Memory B cell (primary cell): ENCODE measurements at places on chromosomes 3 and 15.

DNA sequence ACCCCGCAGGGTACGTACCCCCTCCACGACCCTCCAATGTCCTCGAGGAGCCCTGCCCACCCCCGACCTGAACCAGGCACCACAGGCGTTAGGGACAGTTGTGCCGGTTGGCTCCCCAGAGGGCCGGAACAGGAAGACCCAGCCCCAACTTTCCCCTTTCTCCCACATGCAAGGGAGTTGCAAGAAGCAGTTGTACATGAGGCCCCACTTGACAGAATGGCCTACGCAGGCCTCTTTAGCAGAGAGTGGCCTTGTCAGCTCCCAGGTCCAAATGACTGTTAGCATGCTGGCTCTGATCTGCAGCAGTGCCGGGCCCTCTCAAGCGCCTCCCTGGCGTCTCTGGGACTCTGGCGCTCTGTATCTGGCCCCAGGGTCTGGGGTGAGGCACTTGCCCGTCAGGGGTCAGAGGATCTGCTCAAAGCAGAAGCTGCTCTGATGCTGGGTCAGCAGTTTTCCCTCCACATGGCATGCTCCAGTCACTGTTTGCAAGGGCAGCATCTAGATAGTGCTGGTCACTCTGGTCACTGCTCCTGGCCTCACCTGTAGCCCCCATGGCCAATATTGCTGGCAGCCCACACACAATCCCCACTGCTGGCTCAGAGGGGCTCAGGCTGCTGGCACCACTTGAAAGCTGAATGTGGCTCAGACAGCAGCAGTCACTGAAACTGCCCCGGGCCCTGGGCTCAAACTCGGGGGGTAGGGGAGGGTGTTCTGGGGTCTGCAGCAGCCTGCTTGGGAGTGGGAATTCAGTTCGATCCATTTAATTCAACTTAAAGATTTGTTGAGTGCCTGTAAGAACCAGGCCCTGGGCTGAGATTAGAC lies 254.5 kb downstream of the FAM43A start:
- no peak for DNase-seq

DNA sequence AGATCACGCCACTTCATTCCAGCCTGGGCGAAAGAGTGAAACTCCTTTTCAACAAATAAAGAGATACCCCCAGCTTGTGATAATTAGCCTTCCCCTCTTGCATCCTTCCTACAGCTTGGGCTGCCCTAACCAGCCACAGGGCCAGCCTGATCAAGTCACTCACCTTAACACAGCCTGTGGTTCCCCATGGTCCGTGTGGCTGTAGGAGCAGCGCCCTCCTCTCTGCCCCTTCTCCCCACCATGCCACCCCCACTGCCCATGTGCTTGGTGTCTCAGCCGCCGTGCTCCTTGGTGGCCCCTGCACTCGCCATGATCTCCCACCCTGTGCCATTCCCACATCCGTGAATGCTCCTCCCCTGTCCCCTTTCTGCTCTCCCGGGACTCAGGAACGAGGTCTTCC lies 13.2 kb upstream of the RPP14 start:
- DNase-seq, result no peak

DNA sequence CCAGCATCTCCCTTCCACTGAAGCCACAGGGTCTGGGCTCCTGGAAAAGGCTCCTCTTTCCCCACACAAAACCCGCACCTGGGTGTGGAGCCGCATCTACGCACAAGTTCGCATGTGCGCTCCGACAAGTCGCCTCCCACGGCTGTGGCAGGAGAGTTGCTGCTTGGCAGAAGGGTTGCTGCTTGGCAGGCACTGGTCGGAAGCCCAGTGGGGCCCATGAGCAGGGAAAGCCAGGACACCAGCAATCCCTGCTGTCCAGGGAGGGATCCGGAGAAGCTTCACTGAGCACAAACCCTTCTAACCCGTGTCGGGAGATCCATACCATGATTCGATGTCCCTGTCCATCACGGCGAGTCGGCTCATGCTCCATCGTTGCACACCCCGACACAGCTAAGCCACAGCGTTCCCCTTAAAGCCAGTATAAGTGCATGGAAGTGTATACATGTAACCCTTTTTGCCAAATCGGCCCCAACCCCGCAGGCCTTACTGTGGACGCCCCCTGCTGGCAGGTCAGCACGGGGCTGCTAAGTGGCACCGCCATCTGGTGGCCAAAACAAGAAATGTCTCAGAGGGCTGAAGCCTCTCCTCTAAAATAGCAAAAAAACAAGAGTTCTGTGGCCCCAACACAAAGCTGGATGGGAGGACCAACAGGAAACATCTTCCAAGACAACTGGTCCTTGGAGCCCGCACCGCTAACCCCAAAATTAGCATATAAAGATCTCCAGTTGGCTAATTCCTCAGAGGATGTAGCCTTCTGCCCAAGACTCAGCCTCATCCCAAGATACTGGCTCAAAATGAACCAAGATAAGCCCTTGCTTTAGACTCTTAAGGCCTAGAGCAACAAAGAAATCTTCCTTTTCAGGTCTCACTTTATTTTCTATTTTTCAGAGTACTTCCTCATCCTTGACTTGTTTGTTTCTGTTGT lies 8.3 kb downstream of the ANKRD63 start:
- DNase-seq, result peak; percentile 92

- DNase-seq, result no peak
Measured at GRCh38 chr3:191235331-191236314, 36.6 kb downstream of the OSTN start.

DNA sequence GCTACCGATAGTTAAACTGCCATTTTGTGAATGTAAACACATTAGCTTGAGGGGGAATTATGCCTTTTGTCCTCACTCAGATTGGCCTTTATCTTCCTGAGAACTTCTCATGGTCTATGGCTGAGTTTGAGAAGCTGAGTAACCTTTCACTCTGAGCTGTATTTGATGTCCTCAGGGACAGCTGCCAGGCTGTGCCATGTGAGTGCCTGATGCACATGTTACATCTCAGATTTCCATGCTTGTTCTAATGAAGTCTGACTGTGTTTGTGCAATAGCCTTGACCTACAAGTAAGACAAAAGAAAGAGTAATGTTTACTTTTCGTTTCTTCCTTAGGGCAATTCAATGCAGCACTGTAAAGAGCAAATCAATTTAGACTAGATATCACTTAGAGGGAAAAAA lies 44.1 kb upstream of the ARL6 start:
- DNase-seq, result no peak

DNA sequence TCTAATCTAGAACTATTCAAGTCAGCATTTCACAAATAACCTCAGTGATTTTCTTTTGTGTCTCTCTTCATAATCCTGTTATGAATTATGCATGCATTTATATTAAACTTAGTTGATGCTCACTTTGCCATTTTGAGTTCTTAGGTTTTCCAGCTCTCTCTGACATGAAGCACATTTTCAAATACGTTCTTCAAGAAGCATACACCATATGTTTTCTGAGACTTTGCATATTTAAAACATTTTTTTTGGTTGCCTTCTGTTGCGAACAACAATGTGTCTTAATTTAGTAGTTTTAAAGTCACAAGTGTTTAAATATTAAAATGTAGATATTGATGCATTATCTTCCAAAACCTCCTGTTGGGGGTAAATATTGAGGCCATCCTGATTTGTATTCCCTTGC lies 37.5 kb downstream of the SH3GL3 start:
- DNase-seq, result no peak

DNA sequence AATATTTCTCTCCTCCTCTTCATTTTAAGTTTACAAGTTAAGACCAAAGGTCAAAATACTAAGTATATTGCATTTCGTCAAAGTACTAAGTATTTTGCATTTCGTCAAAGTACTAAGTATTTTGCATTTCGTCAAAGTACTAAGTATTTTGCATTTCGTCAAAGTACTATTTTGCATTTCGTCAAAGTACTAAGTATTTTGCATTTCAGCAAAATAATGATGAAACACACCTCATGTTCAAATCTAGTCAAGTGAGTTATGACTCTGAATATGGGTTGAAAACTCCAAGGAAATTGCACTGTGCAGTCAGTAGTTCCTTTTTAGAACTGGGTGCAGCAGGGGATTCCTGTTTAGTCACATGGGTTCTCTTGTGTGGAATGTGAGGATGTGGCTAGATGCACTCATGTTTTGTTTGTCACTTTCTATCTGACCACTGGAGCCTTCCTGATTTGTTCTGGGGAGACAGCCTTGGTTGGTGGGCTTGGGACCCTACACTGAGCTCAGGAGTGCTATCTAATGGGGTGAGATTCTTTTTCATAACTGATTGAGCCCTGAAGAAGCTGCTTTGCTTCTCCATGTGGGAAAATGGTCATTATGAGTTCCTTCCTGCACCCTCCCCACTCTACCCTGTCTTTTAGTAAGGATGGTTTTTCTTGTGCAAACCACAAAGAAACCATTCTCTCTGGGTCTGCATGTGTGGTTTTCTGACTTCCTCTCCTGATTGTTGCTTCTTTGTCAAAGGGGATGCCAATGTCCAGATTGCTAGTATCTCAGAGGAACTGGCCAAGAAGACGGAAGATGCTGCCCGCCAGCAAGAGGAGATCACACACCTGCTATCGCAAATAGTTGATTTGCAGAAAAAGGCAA lies 73.4 kb downstream of the CCK start:
- DNase-seq, result no peak

DNA sequence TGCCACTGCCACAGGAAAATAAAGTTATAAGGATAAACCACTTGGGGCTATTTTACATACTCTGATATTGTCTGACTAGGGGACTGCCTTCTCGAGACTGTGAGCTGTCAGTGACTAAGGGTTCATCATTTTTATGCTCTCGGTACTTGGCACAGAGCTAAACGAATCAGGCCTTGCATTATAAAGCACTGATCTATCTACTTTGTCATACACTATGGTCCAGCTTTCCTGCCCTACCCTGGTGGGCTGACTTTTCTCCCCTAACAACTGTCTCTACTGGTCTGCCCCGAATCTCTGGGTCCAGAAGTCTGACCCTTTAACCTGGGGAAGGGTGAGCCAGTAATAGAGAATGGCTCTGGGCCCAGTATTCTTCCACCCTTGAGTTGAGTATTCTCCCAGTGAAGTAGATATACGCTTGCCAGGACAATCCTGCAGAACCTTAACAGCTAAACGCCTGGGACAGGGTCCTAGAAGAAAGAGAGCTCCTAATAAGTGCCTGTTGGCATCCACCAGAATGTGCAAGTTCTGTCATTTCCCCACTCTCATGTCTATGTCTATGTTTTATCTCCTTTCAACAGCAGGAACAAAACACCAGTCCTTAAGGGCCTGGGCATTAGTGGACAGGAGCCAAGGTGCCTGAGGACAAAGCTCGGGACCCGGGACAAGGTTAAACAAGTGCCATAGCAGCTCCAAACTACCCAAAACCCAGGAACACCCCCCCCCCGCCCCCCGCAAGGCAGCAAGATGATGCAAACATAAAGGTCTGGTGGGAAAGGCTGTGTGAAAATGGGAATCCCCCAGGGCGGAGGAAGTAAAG lies 1.2 kb downstream of the LARP6 start:
- no peak for DNase-seq

- peak; percentile 49 for DNase-seq
Measured at GRCh38 chr15:85689729-85690128, 105.0 kb downstream of the KLHL25 start.

DNA sequence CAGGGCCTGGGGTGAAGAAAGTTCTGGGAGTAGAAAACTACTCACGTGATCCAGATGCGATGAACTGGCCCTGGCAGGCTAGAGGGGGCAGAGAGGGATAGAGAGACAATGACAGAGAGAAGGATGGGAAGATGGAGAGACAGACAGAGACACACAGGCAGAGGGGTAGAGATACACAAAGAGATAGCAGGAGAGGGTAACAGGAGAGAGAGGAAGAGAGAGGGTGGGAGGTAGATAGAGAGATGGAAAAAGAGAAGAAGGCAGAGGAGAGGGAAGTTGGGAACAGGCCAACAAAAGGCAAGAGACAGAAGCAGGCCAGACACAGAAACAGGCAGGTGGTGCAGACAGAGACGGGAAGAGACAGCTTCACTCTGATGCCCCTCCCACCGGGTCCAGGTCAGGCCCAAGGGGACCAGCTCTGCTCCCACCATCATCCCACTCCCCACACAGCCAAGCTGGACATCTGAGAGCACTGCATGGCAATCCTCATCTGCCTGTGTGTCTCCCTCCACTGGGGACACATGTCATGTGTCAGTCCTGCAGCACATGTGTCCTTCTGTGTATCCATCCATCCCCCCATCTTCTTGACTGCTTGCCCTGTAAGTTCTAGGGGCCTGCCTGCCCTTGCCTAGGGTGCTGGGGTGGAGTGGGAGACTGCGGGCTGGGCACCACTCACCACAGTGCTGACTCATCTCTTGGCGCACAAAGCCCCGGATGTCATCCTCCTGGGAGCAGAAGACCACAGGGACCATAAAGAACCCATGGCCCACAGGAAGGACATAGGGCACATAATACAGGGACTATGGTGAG lies 2.2 kb upstream of the UCN2 start:
- no peak for DNase-seq

- no peak for DNase-seq
Measured at GRCh38 chr3:71863563-71864190, 78.7 kb upstream of the PROK2 start.

GRCh38 chr3:107913701-107914100 lies 177.1 kb downstream of the CD47 start:
- no peak for DNase-seq

- DNase-seq, result no peak
Measured at GRCh38 chr15:93178371-93178770, 89.4 kb upstream of the RGMA start.

- no peak for DNase-seq
Measured at GRCh38 chr3:156782921-156783320, 43.2 kb upstream of the LEKR1 start.

GRCh38 chr3:187165144-187165543 lies 25.8 kb upstream of the RPL39L start:
- peak; percentile 67 for DNase-seq

DNA sequence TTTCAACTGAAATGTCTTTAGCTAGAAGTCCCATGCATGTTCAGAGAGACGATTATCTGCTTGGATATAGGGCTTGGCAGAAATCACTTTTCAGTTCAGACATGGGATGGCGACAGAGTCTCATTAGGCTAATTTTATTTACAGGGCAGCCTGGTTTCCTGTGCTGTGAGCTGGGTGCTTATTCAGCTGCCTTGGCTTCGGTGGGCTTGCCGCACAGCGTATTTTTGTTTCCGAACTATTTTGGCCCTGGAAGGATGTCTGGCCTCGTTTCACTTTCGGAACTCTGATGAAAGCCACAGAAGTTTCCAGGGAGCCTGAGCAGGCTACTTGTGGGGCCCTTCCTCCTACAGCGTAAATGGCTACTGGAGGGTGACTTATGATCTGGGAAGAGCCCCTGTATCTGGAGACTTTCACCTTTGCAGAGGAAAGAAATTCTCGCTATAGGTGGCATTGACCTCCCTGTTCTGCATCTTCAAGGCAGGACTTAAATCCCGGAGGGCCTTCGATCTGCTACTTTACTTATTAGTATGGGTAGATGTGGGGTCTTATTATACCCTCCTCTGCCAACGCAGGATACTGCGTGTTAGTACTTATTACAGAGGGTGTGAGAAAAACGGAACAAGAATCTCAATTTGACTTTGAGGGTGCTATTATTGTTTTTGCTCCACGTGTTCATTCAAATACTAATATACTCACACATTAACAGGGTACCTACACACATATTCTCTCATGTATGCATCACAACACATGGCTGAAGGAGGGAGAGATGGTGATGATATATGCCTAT lies 364.0 kb upstream of the RBMS3 start:
- no peak for DNase-seq

- DNase-seq, result no peak
Measured at GRCh38 chr3:27423463-27423862, 54.3 kb upstream of the NEK10 start.
